ENCODE measurements at places on chromosomes 6 and 20.

DNA sequence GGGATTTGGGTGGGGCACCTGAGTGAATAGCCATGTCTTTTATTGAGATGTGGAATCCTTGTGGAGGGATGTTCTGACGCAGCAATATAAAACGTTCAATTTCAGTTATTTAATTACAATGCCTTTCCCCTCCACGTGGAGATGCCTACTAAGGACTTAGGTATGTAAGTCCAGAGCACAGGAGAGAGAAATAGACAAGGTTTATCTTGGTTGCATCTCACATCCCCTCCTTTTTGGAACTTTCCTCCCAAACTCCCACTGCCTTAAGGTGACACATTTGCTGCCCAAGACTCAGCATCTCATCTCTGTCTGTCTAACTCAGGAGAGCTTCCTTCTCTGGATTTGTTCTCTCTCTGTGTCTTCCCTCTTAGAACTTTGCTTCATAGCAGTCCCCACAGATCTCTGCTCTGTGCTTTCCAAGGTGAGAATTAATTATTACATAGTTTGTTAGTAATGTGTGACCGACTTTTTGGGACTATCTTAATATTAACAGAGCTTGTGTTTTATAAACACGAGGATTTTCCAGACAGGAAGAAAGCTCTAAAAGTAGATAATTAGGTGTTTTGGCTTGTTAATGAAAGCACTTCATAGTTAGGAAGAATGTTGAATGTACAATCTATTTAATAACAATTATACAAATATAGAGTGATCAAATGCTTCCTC lies 52.6 kb downstream of the COL19A1 start:
- DNase-seq: no peak

DNA sequence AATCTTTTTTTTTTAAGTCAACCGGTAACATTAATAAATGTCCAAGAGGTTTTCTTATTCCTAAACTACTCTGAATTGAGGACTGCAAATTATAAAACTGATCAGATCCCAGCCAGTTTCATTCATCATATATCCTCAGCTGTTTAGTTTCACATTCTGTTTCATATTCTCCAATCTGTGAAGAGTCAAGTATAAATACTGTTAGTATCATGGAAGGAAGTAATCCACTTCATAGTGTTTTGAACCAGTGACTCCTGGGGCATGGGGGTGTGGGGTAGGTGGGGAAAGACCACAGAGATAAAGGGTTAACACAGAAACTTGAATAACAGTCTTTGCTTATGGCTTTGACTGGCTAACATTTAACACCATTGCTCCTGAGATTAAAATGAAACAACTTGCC lies 69.9 kb downstream of the FYN start:
- no peak for DNase-seq

DNA sequence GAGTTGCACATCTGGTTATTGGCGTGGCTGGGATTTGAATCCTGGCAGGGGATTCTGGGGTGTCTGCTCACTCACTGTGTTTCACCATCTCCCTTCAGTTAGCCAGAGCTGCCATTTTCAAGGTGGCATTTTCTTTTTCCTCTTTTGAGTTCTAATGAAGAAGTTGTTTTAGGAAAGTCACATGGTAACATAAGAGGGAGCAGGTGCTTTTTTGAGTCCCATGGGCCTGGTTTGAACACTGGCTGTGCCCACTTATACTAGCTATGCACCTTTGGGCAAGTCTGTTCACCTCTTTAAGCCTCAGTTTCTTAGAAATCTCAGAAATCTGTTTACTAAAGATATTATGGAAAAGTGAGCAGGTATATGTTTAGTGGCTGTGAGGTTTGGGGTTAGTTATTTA lies 39.6 kb downstream of the ANKS1A start:
- no peak for DNase-seq

DNA sequence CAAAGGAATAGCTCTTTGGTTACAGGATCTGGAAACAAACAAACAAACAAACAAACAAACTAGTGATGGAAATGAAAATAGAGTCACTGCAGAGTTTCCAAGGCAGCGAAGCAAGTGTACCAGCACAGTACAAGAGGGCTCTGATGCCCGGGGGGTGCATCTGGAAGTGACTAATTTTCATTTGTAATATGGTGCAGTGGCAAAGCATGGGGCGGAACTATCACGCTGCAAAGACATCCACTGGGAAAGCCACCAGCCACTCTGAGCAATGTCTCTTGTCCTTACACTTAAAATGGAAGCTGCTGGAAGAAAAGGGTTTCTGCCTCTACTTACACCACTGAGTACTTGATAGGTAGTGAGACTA lies 44.4 kb upstream of the NEDD9 start:
- DNase-seq: no peak

GRCh38 chr6:118335325-118335816 lies 212.7 kb upstream of the PLN start:
- DNase-seq: no peak

- DNase-seq: no peak
Observed at GRCh38 chr6:56963043-56963442, 8.1 kb downstream of the BEND6 start.

DNA sequence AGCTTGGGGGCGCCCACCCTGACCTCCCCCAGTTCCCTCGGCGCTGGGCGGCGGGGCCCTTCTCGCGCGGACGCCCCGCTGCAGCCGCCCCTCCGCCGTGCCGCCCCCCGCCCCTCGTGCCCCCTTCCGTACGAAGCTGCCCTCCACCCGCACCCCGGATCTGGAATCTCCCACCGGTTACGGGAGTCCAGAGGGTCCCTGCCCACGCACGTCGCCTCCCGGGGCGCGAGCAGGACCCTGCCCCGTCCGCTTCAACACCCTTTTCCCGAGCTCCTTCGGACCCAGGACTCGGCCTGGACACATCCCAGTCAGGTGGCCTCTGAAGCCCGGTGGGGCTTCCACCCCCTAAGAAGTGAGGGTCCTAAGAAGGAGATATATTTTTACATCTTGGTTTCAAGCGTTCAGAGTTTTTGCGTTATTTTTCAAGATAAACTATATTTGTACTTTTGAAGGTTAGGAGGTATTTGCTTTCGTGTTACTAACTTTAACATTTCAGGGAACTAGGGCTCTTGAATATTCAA lies 506 bp downstream of the ARFGAP1 start:
- no peak for DNase-seq

DNA sequence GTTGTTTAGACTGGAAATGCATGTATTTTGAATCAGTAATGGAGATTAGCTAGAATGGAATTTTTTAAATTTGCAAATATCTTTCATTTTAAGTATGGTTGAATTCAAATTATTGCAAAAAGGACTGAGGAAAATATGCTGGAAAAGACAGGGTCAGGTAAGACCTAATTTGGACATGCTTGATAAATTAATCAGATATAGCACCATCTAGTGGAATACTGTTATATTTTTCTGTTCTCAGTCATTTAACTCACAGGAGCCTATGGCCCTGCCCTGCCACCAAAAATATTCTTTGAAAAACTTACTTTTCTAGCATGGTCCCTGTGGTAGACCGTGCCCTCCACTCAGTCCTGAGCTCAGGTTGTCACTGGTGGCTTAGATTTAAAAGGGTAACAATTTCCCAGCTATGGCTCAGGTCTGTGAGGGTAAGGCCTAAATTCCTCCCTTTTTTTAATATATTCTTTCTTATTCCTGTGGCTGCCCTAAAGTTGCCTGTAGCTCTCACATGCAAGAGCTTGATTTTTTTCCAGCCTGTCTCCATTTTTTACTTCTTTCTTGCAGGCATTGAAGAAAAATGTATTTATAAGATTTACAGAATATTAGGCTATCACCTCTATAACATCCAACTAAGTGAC lies 25.3 kb upstream of the KIAA1586 start:
- peak; percentile 3 for DNase-seq

GRCh38 chr20:42484335-42484734 lies 705.4 kb downstream of the PTPRT start:
- no peak for DNase-seq

- no peak for DNase-seq
Observed at GRCh38 chr6:140366991-140367390, 992.5 kb upstream of the CITED2 start.

- no peak for DNase-seq
Observed at GRCh38 chr6:169254456-169255316, 1.0 kb upstream of the THBS2 start.

DNA sequence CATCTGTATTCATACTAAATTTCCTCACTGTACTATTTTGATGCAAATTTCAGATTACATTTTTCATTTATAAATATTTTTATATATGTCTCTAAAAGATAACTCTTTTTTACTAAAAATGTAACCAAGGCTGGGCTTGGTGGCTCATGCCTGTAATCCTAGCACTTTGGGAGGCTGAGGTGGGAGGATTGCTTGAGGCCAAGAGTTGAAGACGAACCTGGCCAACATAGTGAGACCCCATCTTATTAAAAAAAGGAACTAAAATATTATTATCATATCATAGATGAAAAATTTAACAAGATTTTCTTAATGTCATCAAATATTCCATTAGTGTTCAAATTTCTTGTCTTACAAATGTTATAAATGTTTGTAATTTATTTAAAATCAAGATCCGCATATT lies 6.6 kb upstream of the DNPH1 start:
- no peak for DNase-seq

GRCh38 chr6:107021446-107022185 lies 6.4 kb upstream of the MTRES1 start:
- DNase-seq: no peak

GRCh38 chr6:21213492-21213891 lies 380.1 kb upstream of the SOX4 start:
- no peak for DNase-seq

DNA sequence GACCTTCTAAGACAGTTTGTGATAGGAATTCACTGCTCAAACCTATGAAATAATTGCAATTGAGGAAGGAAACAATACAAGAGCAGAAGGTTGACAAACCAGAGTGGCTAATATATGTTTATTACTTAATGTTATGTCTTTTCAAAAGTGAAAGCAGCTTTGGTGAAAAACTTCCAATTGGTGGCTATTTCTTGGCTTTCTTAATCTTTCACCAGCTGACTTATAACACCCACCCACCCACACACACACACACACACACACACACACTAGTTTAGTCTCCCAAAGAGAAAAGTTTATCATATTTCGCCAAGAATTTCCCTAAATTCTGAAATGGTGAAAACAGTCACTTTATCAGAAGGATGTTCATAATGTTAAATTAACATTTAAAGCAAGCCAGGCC lies 583.5 kb downstream of the EYS start:
- no peak for DNase-seq

- DNase-seq: peak; percentile 38
Observed at GRCh38 chr6:133837801-133838349, 51.0 kb upstream of the TCF21 start.

GRCh38 chr6:110823146-110823545 lies 7.9 kb upstream of the CDK19 start:
- no peak for DNase-seq

DNA sequence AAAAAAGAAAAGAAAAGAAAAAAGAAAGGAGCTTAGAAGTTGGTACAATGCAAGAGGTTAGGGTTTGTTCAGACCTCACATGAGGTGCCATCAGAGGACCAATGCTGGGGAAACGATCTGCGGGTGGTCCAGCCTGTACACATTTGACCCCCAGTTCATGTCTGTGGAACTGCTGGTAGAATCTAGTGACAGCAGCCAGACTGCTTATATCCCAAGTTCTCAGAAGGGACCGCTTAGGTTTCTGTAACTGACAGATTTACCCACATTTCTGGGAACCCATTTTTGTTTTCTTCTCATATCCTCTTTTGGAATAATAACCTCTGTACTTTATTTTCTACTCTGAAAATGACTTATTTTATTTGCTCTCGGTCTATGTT lies 4.7 kb downstream of the PPP1R18 start:
- no peak for DNase-seq

- no peak for DNase-seq
Observed at GRCh38 chr6:164861967-164862366, 447.4 kb downstream of the C6orf118 start.

GRCh38 chr6:131146865-131147264 lies 11.6 kb downstream of the AKAP7 start:
- DNase-seq: no peak

GRCh38 chr6:70686548-70687133 lies 19.0 kb downstream of the SMAP1 start:
- no peak for DNase-seq

- no peak for DNase-seq
Observed at GRCh38 chr20:39123185-39123557, 161.0 kb downstream of the DHX35 start.

- DNase-seq: no peak
Observed at GRCh38 chr6:124040655-124041054, 237.0 kb downstream of the NKAIN2 start.

DNA sequence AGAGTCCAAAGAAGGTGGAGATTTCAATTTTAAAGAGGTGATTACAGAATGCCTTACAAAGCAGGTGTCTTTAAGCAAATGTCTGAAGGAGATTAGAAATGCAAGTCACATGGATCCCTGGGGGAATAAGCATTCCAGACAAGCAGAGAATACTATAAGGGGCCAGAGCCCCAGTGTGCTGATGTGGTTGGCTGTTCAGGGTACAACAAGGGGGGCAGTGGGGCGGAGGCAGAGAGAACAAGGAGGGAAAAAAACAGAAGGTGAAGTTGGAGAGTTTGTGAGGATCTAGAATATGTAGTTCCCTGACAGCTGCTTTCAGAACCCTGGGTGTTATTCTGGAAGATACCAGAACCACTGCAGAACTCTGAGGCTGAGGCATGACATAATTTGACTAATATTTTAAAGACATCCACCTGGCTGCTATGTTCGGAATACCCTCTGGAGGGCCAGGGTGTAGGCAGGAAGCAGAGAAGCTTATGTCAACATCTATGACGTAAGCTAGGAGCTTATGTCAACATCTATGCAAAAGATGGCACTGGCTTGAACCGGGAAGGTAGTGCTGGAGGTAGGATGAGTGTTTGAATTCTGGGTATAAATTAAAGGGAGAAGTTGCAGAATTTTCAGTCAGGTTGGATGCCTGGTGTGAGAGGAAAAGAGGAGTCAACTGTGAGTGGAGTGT lies 276.3 kb upstream of the AGPAT4 start:
- no peak for DNase-seq

DNA sequence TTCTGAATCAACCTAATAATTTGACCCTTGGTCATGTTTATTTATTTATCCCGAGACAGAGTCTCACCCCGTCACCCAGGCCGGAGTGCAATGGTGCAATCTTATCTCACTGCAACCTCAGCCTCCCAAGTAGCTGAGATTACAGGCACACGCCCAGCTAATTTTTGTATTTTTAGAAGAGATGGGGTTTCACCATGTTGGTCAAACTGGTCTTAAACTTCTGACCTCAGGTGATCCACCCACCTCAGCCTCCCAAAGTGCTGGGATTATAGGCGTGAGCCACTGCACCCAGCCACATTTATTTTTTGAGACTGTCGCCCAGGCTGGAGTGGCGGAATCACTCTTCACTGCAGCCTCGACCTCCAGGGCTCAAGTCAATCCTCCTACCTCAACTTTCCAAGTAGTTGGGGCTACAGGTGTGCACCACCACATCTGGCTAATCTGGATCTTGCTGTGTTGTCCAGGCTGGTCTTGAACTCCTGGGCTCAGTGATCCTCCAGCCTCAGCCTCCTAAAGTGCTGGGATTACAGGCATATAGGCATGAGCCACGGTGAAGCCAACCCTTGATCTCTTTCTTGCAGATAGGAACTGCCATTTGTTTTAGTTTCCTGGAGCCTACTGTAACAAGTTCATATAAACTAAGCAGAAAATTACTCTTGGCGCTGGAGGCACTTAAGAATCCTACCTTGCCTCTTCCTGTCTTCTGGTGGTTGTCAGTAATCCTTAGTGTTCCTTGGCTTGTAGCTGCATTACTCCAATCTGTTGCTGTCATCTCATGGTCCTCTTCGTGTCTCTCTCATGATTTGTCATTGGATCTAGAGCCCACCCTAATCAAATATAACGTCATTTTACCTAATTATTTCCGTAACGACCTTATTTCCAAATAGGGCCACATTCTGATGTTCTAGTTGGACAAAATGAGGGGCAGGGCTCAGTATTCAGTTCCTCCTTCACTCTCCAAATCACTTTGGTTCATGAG lies 2.3 kb downstream of the RPS18 start:
- DNase-seq: no peak

Data from NCI-H187 treated with DMSO at 0.1 percent for 48 hours (cell line).